ENCODE measurements at places on chromosomes 1 and 21.

GRCh38 chr1:53639996-53640700 is 98.8 kb downstream of the GLIS1 start:
- DNase-seq = no peak

- no peak for DNase-seq
Observed at GRCh38 chr1:153795330-153795837, 20.2 kb downstream of the SLC27A3 start.

DNA sequence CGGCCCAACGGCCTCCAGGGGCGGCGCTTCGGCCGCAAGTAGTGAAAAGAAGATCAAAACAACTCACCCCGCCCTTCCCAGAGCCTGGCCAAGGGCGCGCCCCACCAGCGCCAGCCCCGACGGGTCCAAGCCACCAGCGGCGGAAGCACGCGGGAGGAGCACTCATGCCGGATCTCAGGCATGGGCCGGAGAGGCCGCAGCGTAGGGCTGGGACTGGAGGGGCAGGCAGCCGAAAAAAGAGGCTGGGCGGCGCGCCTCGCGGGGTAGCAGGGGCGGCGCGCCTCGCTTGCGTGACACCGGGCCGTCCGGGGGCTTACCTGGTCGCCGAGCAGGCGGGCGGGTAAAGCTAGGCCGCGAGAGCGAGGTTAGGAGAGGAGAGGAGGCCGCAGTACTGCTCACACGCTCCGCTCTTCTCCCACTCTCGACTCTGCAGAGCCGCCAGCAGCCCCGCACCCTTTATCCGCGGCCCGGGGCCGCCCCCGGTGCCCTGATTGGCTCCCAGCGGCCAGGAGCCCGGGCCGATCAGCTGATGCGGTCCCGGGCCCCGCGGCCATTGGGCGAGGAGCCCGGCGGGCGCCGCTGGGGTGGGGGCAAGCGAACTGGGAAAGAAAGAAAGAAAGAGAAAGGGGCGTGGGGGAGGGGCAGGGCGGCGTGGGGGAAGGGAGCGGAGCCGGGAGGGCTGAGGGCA is at the start of gene GLUL:
Gene GLUL, minus strand, starts transcription at position 429 of the 688 bp plus-strand sequence. CDS start 3,053 bp downstream, outside the sequence.
- peak; percentile 95 for DNase-seq

DNA sequence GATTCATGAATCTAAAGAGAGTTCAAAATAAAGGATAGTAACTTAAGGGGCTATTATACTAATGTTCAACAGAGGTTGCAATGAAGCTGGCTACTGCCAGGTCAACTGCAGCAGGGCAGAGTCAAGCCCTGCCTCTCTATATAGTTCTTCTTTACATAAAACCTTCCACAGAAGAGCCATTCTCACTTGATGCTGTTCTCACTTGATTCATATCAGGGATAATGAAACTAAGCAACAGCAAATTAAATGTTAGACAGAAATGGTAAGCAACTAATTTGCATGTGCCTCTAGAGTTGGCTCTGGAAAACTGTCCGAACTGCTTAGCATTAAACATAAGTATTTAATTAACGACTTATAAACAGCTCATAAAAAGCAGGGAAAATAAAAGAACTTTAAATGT is 17.4 kb downstream of the CCSAP start:
- DNase-seq = no peak

GRCh38 chr1:169759038-169759437 is 25.2 kb upstream of the SELE start:
- no peak for DNase-seq

DNA sequence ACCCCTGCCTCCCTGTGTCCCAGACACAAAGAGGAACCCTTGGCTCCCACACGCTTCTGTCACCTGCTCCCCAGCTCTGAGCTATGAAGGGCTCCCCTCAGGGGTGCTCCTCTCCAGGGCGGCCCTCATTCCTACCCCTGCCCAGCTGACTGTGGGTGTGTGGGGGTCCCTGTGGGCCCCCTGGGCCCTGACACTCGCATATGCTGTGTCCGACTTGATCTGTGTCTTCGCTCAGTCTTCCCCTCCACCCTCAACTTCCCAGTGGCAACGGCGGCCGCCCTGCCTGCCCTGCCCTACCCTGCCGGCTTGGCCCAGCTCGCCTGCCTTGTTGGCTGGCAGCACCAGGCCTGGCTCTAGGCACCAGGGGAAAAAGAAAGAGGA is 1.2 kb downstream of the KCNQ4 start:
- no peak for DNase-seq

DNA sequence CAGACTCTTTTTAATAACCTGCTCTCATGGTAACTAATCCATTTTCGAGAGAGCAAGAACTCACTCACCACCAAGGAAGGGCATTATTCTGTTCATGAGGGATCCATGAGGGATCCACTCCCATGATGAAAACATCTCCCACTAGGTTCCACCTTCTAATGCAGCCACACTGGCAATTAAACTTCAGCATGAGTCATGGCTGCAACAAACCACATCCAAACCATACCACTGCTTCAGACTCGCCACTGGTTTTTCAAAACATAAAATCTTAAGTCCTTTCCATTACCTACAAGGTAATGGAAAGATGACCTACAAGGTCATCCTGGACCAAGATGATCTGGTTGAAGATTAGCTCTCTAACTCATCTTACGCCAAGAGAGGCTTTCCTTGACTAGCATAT is 405.1 kb downstream of the VAV3 start:
- no peak for DNase-seq

DNA sequence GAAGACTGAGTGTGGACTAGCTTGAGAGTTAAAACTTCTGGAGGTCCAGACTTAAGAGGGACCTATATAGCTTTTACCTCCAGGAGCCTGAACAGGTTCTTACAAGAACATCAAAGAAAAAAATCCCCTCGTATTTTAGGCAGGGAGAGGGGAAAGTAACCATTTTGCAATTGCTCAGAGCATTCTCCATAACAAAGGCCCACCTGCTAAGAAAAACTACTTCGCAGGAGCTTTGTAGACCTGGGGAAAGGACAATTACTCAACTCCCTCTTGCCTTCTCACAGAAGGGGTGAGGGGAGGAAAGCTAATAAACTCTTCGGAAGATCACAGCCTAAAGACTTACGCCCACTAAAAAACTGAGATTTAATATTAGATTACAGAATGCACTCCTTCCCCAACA is 86.3 kb downstream of the RERE start:
- DNase-seq = no peak

DNA sequence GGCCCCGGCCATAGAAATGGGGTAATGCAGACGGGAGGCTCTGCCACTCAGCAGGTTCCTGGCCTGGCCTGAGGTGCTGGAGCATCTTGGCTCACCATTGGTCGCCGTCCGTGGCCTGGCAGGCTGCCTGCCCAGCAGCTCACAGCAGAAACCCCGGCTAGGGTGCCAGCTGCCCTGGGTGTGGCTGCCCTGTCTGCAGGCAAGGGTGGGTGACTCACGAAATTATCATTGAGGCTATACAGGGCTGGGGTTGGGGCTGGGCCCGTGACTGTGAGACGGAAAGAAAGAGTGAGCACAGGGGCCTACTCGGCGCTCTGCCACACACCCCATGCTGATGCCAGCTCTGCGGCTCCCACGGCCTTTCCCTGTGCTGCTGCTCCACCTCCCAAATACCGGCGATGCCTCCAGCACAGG is 8.0 kb upstream of the PKP1 start:
- peak; percentile 98 for DNase-seq

DNA sequence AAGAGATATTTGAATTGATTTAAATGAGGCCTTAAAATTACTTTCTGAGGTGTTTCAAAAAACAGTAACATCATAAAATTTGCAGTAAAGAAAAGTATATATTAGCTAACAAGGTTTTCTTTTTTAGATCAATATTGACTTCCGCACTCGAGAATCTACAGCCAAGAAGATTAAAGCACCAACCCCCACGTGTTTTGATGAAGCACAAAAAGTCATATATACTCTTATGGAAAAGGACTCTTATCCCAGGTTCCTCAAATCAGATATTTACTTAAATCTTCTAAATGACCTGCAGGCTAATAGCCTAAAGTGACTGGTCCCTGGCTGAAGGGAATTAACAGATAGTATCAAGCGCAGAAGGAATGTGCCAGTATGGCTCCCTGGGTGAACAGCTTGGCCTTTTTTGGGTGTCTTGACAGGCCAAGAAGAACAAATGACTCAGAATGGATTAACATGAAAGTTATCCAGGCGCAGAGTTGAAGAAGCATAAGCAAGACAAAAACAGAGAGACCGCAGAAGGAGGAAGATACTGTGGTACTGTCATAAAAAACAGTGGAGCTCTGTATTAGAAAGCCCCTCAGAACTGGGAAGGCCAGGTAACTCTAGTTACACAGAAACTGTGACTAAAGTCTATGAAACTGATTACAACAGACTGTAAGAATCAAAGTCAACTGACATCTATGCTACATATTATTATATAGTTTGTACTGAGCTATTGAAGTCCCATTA is 3.6 kb downstream of the RGS1 start:
- no peak for DNase-seq

DNA sequence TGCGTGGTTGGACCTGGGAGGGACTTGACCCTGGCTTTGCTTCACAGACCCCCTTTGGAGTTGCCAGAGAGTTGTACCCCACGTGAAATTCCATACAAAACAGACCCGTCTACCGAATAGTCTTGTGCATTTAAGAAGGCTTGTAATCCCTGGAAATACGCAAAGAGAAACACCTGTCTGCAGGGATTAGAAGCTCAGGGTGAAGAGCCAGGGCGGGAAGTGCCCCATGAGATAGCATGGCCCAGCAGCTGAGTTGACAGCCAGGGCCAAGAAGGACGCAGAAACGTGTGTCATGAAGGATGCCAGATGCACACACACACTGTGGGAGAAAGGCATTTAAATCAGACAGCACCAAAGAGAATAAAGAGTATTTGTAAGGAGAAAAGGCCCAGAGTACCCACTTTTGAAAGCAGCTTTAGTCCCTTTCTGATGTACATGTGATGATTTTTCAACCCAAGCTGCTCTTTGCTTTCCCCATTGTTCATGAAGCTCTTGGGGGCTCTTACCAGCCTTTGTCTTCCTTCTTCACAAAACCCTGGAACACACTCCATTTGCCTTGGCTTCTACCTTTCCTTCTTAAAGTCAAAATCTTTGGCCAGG is 46.6 kb downstream of the PCP4 start:
- DNase-seq = no peak

GRCh38 chr1:150985179-150985825 is 3.2 kb downstream of the ANXA9 start:
- no peak for DNase-seq

DNA sequence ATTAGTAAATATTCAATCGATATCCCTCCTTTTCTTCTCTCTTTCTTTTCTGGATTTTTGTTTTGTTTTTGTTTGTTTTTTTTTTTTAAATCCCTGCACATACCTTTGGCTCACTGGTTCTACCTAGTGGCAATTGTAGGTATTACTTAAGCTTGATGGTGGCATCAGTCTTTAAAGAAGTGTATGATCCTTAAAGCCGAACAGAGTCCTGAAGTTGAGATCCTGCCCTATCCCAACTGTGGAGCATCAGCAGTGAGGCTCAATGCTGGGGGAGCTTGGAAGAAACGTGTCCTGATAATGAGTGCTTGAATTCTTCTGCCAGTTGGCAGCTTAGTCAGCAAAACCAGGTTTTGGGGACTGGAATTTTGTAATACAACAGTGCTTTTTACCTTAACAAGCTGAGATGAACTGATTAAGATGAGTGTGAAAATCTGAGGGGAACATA is 60.8 kb downstream of the FASLG start:
- DNase-seq = peak; percentile 35

GRCh38 chr1:234601301-234602017 is 8.5 kb downstream of the IRF2BP2 start:
- no peak for DNase-seq

- no peak for DNase-seq
Observed at GRCh38 chr1:187622545-187622944, 793.8 kb downstream of the PLA2G4A start.

DNA sequence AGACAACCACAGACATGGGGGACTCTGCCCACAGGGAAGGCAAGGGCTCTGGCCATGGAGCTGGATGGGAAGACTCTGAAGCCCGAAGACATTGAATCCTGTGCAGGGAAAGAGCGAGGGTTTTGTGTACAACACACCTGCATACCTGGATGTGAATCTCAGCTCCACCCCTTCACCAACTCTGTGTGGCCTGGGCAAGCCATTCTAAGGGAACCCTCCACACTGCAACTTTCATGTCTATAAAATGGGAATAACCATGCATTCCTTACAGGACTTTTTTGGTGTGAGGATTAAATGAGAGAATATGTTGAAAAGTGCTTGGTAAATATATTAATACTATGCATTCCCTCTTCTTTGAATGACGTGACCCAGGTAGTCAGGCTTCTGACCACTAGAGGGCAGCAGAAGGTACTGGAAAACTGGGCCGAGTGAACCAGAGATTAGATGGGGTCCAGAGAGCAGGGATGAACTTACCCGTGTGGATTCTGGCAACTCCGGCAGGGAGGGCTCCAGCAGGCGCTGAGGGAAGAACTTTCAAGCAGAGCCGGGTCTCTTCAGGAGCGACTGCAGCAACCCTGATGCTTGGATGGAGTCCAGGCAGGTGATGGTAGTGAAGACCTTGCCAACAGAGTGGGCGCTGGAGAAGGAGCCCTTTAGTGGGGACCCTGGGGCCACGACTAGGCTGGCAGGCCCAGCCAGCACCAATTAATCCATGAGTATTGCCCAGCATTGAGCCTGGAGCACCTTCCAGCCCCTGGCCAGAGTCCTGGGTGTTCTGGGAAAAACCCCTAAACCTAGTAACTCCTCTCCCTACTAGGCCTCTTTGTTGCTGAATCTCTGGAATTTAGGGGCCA is 834 bp upstream of the ELF3 start:
- DNase-seq = peak; percentile 91

- no peak for DNase-seq
Observed at GRCh38 chr1:183946320-183946613, 91.3 kb downstream of the COLGALT2 start.

- DNase-seq = no peak
Observed at GRCh38 chr1:89594096-89594740, 38.7 kb upstream of the LRRC8C start.

- no peak for DNase-seq
Observed at GRCh38 chr1:67733681-67734322, 48.8 kb downstream of the GADD45A start.

GRCh38 chr1:171898941-171899340 is 57.6 kb downstream of the DNM3 start:
- no peak for DNase-seq

GRCh38 chr1:212667223-212668139 is 32.2 kb downstream of the BATF3 start:
- DNase-seq = peak; percentile 44

- DNase-seq = no peak
Observed at GRCh38 chr1:53182716-53183094, 13.9 kb upstream of the CPT2 start.

GRCh38 chr1:37055631-37056030 is 21.3 kb upstream of the GRIK3 start:
- DNase-seq = no peak

GRCh38 chr1:239538239-239538988 is 152.0 kb downstream of the CHRM3 start:
- DNase-seq = no peak

DNA sequence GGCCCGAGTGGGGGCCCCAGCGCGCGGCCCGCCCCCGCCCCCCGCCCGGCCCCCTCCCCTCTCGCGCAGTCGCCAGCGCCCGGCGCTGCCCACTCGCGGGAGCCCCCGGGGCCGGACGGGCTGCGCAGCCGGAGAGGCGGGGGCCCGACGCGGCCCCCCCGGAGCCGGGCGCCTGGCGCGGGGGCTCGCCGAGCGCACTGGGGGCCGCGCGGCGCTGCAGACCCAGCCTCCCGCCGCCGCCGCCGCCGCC is 146 bp upstream of the ZNF362 start:
- DNase-seq = no peak

GRCh38 chr1:166960858-166961474 is 14.4 kb downstream of the ILDR2 start:
- DNase-seq = no peak

- no peak for DNase-seq
Observed at GRCh38 chr1:151577173-151577572, 34.7 kb upstream of the SNX27 start.

Measured in Calu3 (cell line).